ENCODE measurements at places on chromosomes 7 and 10. TPM values are rescaled to one million over a fixed set of nuclear protein-coding genes. Genes with fewer than 3 reads are reported as not detected.

Gene FGFR2
- total RNA-seq = 15.3 TPM

Gene PRSS1
- 0.82 TPM for total RNA-seq

Gene SFTPA1
- not detected for total RNA-seq

Gene FERD3L
- total RNA-seq = not detected

Gene LGI1
- 0.26 TPM for total RNA-seq

Gene SPDYE1
- total RNA-seq = not detected

DNA sequence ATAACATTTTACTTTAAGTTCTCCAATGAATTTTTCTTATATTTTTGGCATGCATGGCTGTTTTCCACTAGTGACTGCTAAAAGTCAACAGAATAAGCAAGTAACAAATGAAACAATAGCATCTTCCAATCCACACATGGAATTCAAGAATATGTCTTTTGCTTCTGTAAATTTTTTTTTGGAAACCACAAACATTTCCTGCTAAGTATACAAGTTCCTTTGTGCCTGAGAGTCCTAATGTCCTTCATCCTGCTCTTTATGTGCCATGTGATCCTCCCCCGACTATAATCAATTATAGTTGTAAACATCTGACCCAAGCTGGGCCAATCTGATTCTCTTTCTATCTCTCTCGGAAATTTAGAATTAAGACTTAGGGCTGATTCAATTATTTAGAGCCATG is 61.2 kb downstream of the PPP1R3C start:
- H3K4me1 ChIP-seq = no peaks in the 10 kb centered on the region
- H3K36me3 ChIP-seq = no peaks in the 10 kb centered on the region
- DNase-seq = no peak
- H3K27ac ChIP-seq = no peak overlapping the region
- H3K4me3 ChIP-seq = no peak overlapping the region

GRCh38 chr10:18421726-18422293 is 229.6 kb downstream of the NSUN6 start:
- no peaks in the 10 kb centered on the region for H3K27me3 ChIP-seq
- H3K4me1 ChIP-seq = no peaks in the 10 kb centered on the region
- no peak overlapping the region for H3K27ac ChIP-seq

DNA sequence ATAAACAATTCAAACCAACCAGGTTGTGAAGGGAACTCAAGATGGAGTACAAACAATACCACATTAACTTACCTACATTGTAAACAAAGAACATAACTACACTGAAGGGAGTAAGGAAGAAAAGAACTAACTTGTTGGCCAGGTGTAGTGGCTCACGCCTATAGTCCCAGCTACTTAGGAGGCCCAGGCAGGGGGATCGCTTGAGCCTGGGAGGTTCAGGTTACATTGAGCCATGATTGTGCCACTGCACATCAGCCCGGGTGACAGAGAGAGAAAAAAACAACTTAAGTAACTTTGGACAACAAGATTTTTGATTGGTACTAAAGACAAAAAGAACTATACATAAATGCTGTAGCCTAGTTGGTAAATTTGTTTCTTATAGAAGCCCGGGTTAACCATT is 68.8 kb downstream of the TRIL start:
- peaks cover 8% of the 10 kb centered on the region for H3K4me1 ChIP-seq
- no peaks in the 10 kb centered on the region for H3K27me3 ChIP-seq
- H3K36me3 ChIP-seq = no peaks in the 10 kb centered on the region
- no peak overlapping the region for H3K4me3 ChIP-seq
- H3K27ac ChIP-seq = no peak overlapping the region

DNA sequence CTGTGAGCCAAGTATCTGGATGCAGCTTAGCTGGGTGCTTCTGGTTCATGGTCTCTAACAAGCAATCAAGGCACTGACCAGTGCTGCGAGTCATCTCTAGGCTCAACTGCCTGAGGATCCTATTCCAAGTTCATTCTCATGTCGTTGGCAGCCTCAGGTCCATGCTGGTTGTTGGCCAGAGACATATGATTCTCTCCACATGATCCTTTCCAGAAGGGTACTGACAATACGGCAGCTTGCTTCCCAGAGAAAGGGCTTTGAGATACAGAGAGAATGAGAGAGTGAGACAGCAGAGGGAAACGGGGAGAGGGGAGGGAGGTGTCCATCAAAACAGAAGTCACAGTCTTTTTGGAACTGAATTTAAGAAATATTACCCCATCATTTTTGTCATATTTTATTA is 405.6 kb downstream of the XPNPEP1 start:
- no peak for DNase-seq
- H3K27ac ChIP-seq = no peak overlapping the region
- H3K4me3 ChIP-seq = no peak overlapping the region
- H3K36me3 ChIP-seq = no peaks in the 10 kb centered on the region
- no peaks in the 10 kb centered on the region for H3K27me3 ChIP-seq
- H3K4me1 ChIP-seq = no peaks in the 10 kb centered on the region

- no peak overlapping the region for H3K4me3 ChIP-seq
- DNase-seq = no peak
- peaks cover 13% of the 10 kb centered on the region for H3K4me1 ChIP-seq
These were observed 62.8 kb downstream of the MTPN start for GRCh38 chr7:135914346-135914745.

- H3K27me3 ChIP-seq = peaks cover 26% of the 10 kb centered on the region
- peaks cover 71% of the 10 kb centered on the region for H3K4me1 ChIP-seq
- peak overlapping the region; percentile 86 for H3K27ac ChIP-seq
These were observed 6.2 kb downstream of the GATA3 start for GRCh38 chr10:8060704-8061121.

DNA sequence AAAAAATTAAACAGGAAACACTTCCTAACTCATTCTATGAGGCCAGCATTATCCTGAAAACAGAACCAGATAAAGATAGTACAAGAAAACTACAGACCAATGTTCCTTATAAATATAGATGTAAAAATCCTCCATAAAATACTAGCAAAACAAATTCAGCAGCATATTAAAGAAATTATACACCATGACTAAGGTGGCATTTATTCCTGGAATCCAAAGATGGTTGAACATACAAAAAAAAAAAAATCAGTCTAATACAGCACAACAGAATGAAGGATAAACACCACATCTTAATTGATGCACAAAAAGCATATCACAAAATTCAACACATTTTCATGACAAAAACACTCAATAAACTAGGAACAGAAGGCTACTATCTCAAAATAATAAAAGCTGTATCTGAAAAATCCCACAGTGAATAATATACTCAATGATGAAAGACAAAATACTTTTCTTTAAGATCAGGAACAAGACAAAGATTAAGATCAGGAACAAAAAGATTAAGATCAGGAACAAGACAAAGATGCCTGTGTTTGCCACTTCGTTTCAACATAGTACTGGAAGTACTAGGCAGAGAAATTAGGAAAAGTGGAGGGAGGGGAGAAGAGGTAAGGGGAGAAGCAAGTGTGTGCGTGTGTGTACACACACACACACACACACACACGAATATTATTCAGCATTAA is 95.6 kb downstream of the SNX13 start:
- H3K4me1 ChIP-seq = peaks cover 31% of the 10 kb centered on the region
- no peak for DNase-seq
- peak overlapping the region; percentile 13 for H3K27ac ChIP-seq
- peaks cover 1% of the 10 kb centered on the region for H3K27me3 ChIP-seq

DNA sequence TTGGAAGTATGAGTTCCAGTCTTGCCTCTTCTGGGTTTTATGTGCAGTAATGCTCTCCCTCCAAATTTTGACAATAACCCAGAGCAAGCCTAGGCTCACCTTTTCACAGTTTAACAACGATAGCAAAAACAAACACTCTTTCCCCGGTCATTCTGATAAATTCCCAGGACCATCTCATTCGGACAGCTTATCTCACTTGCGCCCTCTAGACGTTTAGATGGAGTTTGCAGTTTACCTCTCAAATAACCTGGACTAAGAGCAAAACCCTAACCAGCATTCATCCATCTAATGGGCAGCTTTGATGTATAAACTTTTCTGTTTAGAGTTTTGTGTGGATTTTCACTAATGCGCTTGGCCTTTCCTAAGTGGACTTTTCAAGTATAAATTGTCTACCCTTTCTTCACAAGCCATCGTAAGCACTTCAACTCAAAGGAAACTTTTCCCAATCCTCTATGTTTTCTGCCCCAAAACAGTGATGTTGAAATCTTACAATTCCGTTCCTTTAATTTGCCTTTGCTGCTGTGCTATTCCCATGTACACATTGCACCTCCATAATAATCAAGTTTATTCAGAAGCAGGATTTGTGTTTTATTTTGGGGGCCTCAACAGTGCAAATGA is 114.9 kb downstream of the HDAC9 start:
- H3K4me1 ChIP-seq = peaks cover 2% of the 10 kb centered on the region
- no peak overlapping the region for H3K4me3 ChIP-seq
- DNase-seq = peak; percentile 47
- H3K36me3 ChIP-seq = no peaks in the 10 kb centered on the region
- no peaks in the 10 kb centered on the region for H3K27me3 ChIP-seq
- no peak overlapping the region for H3K27ac ChIP-seq

DNA sequence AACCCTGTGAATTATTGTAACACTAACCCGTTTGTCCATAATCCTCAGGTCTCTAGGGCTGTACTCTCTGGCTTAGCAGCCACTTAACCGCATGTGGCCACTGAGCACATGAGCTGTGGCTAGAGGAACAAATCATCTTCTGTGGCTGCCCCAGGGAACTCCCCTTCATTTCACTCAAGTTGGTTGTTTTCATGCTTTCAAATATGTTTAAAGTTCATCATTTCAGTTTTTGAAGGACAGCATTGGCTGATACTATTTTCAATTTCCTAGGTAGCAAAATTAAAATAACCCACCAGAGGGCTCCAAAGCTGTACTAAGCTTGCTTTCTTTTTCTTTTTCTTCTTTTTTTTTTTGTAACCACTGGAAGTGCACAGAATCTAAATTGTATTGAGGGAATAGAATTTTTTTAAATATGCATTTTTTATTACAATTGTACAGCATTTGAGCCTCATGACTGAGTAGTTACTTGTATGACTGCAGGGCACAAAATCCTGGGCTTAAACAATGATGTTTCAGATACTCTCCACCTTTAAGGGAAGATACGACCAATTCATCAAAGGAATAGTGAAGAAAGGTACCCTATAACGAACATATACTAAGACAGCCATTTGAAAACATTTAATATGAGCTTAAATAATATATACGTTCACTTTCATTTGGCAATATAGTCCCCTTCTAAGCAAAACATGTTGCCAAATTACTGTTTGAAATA is 38.6 kb downstream of the MRC1 start:
- H3K4me1 ChIP-seq = peaks cover 25% of the 10 kb centered on the region
- no peak overlapping the region for H3K27ac ChIP-seq
- H3K4me3 ChIP-seq = no peak overlapping the region
- no peak for DNase-seq
- no peaks in the 10 kb centered on the region for H3K36me3 ChIP-seq

DNA sequence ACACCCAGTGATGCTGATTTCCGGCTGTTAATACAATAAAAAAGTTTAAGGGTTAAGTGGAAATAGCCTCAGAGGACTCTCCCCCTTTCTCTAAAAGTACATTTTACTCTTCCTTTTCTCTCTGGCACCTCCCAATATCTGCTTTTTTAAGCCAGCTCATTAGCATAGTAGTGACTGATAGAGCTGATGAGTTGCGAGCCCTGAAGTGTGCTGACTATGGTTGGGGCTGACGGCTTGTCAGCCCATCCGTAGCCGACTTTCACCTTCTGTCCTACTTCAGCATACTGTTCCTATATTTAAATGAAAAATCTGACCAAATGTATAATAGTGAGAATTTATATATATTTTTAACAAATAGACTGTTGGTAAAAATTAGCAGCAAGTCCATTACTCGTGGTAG is 80.0 kb downstream of the SHH start:
- DNase-seq = no peak
- no peak overlapping the region for H3K27ac ChIP-seq
- peaks cover 2% of the 10 kb centered on the region for H3K4me1 ChIP-seq
- H3K36me3 ChIP-seq = peaks cover 10% of the 10 kb centered on the region
- H3K27me3 ChIP-seq = peaks cover 2% of the 10 kb centered on the region

GRCh38 chr10:92590623-92591549 is 2.0 kb upstream of the KIF11 start:
- peaks cover 7% of the 10 kb centered on the region for H3K27me3 ChIP-seq
- peak; percentile 49 for DNase-seq
- peaks cover 4% of the 10 kb centered on the region for H3K36me3 ChIP-seq
- H3K4me1 ChIP-seq = peaks cover 30% of the 10 kb centered on the region
